ENCODE measurements at places on chromosomes 1 and 21.
A peak's percentile ranks its signal among the peaks of the same experiment; 100 is the strongest.

DNA sequence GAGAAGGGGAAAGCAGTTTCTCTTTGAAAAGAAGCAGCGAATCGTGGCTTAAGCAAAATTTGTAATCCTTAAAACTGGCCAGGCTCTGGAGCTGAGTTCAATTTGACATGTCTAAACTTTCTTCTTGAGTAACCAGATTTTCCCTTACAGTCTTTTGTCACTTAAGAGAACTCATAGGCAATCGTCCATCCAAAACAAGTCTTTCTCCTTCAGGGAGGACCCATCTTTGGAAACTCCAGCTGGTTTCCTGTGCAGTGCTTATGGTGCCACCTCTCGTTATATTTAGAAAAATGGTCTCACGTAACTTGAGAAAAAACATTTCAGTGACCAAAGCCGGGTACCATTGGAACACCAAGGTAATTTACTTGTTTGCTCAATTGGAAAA lies 1.8 kb upstream of the PTTG1IP start:
- no peak for DNase-seq

DNA sequence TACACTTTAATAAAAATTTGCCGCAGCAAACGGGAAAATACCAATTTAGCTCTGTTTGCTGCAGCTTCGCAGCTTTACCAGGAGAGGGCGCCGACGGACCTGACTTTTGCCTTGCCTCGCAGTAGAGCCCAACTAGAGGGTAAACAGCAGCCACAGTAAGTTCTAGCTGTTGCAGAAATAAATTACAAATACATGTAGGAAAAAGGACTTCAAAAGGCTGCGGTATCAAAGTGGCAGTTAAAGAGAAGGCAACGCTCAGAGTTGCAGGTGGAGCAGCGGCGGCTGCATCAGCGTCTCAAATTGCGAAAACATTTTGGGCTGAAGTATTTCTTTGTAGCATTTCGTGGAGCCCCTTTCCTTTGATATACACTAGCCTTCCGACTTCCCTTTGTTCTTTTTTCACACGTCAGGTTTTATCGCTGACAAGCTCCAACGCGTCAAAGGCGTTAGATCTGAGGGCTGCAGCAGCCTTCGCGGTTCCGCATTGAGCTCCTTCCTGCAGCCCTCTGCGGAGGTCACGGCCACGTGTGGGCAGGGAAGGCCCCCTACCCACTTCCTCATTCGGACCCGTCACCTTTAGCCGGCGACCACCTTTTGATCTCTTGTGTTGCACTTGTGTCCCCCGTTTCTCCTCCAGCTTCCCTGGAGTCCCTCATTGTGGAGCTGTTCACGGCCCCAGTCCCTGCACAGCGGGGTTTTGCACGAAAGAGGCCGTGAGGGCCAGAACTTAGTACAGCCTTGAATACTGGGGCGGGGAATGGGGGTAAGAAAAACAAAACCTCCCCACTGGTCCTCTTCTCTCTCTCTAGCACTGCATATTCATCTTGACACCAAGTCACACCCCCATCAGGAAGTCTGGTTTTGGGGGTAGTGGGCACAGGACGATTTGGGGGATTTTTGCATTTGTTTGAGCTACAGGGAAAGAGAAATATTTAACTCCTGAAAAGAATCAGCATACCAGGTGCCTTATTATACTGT lies 72.8 kb downstream of the S1PR1 start:
- peak; percentile 64 for DNase-seq

- no peak for DNase-seq
Measured at GRCh38 chr1:169586067-169586394, 250 bp downstream of the F5 start.

GRCh38 chr1:176878750-176879536 lies 285.6 kb downstream of the ASTN1 start:
- DNase-seq = no peak

- no peak for DNase-seq
Measured at GRCh38 chr21:45451091-45451740, 46.3 kb downstream of the COL18A1 start.

DNA sequence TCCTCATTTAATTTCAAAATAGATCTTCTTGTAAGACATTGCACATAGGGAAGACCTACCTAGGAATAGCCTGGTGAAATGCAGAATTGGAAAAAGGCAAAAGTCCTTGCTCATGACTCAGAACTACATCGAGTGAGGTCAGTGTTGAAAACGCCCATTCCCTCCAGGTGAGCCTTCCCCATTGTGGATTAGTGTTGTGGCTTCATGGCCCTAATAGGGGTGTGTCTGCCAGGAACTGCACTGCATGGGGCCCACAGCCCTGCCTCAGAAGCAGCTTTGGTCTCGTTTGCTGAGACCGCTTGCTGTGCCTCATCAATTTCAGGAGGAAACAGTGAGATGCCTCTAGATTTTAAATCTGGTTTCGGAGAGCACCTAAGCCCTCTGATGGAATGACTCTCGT lies 17.0 kb downstream of the TFF3 start:
- no peak for DNase-seq

DNA sequence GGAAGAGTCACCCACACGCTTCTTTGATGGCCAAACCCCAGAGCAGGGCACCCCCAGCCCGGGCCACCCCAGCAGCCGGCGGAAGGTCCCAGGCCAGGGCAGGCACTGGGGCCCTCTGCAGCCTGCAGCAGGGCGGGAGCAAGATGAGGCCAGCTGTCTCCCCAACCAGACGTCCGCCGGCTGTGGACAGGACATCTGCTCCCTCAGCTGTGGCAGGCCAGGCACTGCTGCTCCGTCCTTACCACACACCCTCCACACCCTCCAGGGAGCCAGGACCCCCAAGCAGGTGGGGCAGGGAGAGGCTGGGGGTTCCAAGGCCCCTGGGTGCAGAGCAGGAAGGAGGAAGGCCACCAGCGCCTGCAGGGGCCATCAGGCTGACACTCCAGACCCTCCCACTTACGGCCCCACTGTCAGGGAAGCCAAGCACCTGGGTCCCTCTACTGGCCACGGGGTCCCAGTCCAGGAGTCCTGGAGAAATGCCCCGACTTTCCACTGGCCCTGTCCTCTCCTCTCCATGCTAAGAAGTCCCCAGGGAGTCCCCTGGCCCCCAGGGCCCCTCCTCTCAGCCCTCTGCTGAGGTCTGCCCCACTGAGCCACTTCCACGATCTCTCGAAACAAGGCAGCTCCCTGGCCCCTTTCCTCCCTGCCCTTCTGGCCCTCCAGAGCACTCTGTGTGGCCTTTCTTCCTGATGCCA lies 5.6 kb downstream of the WNT9A start:
- no peak for DNase-seq

GRCh38 chr1:92485381-92486250 lies 1.1 kb downstream of the GFI1 start:
- peak; percentile 92 for DNase-seq

DNA sequence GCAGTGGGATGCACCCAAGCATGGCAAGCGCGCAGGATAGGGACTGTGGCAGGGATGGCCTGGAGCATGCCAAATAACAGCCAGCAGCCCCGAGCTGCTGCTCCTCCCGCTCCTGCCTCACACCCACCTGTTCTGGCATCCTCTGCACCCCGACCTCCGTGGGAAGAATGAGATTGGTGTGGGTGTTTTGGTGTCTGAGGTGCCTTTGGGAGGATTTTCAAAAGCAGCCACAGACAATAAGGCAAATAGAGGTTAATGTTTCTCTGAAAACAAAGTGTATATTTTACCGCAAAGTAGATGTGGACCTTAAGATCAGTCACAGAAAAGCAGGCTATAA lies 35.5 kb downstream of the IGFN1 start:
- no peak for DNase-seq

GRCh38 chr1:226097866-226098625 lies 35.5 kb downstream of the H3-3A start:
- no peak for DNase-seq

All from stimulated activated CD4-positive, alpha-beta T cell treated with anti-CD3 and anti-CD28 coated beads, Interleukin-4, amount 100 ng/mL, for 1 hour (primary cell).